Stimulated activated CD8-positive, alpha-beta memory T cell treated with anti-CD3 and anti-CD28 coated beads, Interleukin-4, amount 100 ng/mL, for 1 hour (primary cell): ENCODE measurements at places on chromosomes 2 and 18.

- DNase-seq: no peak
Measured at GRCh38 chr18:38353149-38353548, 787.6 kb upstream of the CELF4 start.

- DNase-seq: no peak
Measured at GRCh38 chr2:39411181-39411944, 25.7 kb downstream of the MAP4K3 start.

- no peak for DNase-seq
Measured at GRCh38 chr2:199830531-199830930, 20.5 kb downstream of the FTCDNL1 start.

DNA sequence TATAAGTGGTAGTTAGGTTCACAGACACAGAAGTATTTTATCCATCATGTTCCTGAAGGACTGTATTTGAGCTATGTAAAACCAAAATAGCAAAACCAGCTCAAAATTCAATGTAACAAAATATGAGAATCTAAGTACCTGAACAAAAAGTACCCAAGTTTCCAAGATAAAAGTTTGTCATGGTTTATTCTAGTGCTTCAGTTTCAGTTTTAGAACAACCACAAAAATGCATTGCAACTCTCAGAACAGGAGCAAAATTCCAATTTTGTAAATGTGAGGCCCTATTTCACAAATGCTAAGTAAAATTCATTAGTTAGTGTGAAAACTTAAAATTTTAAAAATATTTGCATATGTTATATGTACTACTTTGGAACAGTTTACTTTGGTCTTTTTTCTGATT is 5.0 kb upstream of the ALPK2 start:
- DNase-seq: no peak

GRCh38 chr2:229612384-229612971 is 101.9 kb downstream of the DNER start:
- no peak for DNase-seq

DNA sequence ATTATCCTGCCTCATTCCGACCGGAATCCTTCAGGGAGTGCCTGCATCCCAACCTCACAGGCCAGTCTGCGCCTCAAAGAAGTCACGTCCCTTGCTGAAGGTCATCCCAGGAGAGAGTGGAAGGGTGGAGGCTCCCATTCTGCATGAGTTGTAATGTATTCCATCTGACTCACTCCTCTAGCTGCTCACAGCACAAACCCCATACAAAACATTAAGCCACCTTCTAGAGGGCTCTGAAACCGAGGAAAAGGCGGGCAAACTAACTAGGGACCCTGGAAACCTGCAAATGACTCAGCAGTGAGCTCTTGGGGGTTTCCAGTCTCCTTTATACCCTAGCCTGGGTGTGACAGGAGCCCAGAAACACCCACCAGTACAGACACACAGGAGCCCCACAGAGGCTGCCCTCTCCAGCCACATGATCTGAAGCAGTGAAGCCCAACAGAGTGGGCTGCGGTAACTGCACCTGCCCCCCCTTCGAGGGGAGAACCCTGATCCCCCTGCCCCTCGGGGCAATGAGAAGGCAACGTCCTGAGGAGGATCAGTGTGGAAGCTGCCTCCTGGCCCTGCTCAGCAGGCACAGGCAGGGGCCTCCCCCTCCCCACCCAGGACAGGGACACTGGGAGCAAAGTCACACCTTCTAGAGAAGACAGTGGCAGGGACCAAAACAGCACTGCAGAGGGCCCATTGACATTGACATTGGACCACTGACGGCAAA is 69.3 kb upstream of the SNTG2 start:
- no peak for DNase-seq

- no peak for DNase-seq
Measured at GRCh38 chr2:227221120-227221519, 56.7 kb downstream of the COL4A3 start.

GRCh38 chr2:33268246-33268831 is 208.1 kb upstream of the RASGRP3 start:
- no peak for DNase-seq

GRCh38 chr2:7479603-7480002 is 562.4 kb downstream of the RNF144A start:
- no peak for DNase-seq

DNA sequence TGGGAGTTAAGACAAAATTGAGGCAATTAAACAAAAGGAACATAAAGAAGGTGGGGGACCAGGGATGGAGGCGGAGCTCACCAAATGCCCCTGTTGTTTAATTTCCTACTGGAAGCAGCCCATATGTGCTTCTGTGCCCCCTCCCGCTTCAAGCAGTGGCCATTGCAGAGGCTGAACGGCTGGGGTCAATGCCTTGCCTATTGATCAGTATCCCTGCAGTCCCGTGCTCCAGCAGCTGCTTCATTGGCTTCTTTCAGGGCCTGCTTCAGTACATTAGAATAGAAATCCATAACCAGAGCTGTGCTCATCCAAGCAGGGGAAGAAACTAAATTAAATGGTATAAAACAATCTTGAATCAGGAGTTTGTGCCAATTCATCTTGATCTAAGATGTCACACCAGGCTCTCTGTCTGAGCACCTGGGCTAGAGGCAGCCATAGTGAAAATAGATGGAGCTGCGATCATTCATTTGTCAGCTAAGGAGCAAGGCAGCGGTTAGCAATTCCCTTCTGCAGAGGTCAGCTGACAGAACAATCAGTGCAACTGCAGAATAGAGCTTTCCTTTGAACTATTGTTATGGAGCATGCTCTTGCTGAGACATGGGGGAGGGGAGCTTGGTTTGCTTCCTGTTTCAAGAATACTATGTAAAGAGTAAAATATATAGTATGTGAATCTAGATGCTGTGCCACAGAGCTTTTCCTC is 222.4 kb downstream of the WDR7 start:
- no peak for DNase-seq

DNA sequence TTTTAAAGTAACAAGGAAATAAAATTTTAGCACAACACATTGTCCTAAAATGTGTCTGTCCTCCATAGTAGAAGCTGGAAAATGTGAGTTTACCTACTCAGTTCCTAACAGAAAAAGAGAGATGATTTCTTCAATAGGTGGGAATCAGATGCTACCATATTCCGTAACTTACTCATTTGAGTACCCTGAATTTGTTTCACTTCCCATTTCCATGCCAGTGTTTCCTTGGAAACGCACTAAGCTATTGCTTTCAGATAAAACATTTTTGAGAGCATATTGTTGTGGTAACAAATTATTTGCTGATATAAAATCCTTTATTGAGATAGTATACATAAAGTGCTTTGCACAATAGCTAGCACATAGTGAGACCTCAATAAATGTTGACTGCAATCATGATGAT is 137.5 kb upstream of the BARD1 start:
- no peak for DNase-seq

- DNase-seq: no peak
Measured at GRCh38 chr2:233079473-233079877, 19.3 kb downstream of the INPP5D start.

- no peak for DNase-seq
Measured at GRCh38 chr18:57436191-57436964, 1.2 kb downstream of the ONECUT2 start.
